ENCODE measurements at places on chromosomes 1 and 21. TPM values are rescaled to one million over a fixed set of nuclear protein-coding genes. Genes with fewer than 3 reads are reported as not detected.

DNA sequence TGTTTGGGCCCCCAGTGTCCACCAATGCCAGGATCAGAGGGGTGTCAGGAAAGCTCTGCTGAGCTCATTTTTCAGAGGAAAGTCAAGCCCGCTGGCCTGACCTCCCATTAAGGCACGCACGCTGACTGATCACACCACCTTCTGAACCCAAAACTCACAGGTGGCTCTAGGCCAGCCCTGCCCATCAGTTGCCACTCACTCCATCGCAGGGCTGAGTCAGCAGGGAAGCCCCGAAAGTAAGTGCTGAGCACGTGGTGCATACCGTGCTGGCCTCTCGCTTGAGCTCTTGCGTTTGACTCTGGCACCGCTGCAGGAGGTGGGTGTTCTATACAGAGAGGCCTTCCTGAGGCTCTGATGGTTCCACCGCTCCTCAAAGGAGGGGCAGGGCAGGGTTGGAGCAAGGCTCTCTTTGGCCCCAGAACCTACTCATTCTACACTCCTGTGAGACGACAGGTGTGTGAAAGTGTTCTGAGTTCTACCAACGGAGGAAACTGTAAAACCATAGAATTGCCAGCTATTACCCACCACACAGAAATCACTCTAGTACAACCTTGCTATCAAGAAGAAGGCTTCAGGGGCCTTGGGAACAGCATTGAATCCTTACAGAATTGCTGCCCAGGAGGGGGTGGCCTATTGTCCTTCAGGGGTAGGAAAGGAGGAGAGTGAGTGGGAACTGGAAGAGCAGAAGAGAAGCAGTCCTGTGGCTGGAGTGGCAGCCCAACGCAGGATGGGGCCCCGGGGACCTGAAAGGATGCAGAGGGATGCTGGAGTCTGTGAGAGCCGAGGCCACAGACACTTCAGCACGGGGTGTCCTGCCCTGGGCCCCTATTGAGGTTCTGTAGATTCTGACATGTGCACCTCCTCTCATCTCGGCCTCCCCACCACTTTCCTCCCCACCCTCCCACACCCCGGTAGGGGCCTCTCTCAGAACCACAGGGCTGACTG, 214.7 kb upstream of the EDN2 start:
- H3K27ac ChIP-seq = no peak overlapping the region
- peak; percentile 62 for DNase-seq
- no peaks in the 10 kb centered on the region for H3K4me1 ChIP-seq
- no peaks in the 10 kb centered on the region for H3K27me3 ChIP-seq
- no peaks in the 10 kb centered on the region for H3K36me3 ChIP-seq

GRCh38 chr1:187413405-187414169, 584.8 kb downstream of the PLA2G4A start:
- no peak overlapping the region for H3K4me3 ChIP-seq
- H3K27me3 ChIP-seq = no peaks in the 10 kb centered on the region
- peaks cover 5% of the 10 kb centered on the region for H3K4me1 ChIP-seq
- no peaks in the 10 kb centered on the region for H3K36me3 ChIP-seq
- DNase-seq = peak; percentile 34
- no peak overlapping the region for H3K27ac ChIP-seq

- peak; percentile 88 for DNase-seq
- no peaks in the 10 kb centered on the region for H3K36me3 ChIP-seq
- no peak overlapping the region for H3K4me3 ChIP-seq
- no peaks in the 10 kb centered on the region for H3K27me3 ChIP-seq
Measured at GRCh38 chr1:209398313-209398991, 185.1 kb upstream of the CAMK1G start.

OR6K3 gene
- total RNA-seq = not detected

- H3K27ac ChIP-seq = no peak overlapping the region
- no peaks in the 10 kb centered on the region for H3K4me1 ChIP-seq
- peaks cover 85% of the 10 kb centered on the region for H3K27me3 ChIP-seq
- no peaks in the 10 kb centered on the region for H3K36me3 ChIP-seq
- no peak overlapping the region for H3K4me3 ChIP-seq
Measured at GRCh38 chr1:44407430-44408211, 2.6 kb downstream of the RNF220 start.

TTLL10 gene
- total RNA-seq = not detected

C1orf94 gene
- not detected for total RNA-seq

EPS8L3 gene
- total RNA-seq = not detected

DNA sequence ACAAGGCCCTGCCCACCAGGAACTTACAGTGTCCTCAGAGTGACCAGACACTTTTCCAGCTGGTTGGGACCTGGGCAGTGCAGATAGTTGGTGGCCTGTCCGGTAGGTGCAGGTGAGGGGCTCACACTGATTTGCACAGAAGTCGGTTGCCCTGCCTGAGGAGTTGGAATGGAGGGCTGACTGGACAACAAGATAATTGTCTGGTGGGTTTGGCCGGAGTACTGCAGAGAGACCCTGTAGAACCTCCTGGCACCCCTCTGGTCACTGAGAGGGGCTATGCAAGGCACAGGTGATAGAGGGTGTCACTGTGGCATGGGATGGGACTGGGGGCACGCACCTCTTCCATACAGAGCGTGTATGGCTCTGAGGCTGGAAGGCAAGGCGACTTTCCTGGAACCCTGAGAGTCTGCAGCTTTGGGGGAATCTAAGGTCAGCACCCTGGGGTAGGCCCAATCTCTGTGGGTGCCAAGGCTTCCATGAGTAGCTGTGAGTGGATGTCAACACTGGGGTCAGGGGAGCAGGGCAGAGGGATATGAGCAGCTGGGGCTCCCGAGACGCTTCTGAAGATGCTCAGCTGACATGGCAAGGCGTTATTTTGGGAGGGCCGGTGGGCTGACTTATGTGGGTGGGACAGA, 7.6 kb upstream of the PLA2G2D start:
- H3K27ac ChIP-seq = no peak overlapping the region
- DNase-seq = no peak
- no peaks in the 10 kb centered on the region for H3K4me1 ChIP-seq
- H3K27me3 ChIP-seq = peaks cover 2% of the 10 kb centered on the region
- no peak overlapping the region for H3K4me3 ChIP-seq

SRRM1 gene
- total RNA-seq = 24.2 TPM

TMPRSS15 gene
- total RNA-seq = not detected

DNA sequence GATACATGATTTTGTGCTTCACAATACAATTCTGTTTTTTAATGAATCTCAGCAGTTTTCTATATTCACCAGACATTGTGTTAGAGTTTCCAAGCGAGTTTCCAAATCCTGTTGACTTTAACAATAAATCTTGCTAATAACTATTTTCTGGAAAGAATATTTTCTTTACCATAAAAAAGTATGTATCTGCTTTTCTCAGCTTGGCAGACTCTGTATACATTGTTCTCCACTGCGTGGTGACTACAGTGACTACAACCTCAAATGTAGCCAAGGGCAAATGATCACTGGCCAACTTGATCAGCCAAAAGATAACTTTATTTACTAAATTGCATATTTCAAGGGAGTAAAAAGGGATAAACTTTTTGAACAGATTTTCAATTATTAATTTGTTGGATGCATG, 325.9 kb upstream of the ADAMTS5 start:
- no peaks in the 10 kb centered on the region for H3K4me1 ChIP-seq
- DNase-seq = no peak
- H3K4me3 ChIP-seq = no peak overlapping the region
- H3K27me3 ChIP-seq = no peaks in the 10 kb centered on the region

DNA sequence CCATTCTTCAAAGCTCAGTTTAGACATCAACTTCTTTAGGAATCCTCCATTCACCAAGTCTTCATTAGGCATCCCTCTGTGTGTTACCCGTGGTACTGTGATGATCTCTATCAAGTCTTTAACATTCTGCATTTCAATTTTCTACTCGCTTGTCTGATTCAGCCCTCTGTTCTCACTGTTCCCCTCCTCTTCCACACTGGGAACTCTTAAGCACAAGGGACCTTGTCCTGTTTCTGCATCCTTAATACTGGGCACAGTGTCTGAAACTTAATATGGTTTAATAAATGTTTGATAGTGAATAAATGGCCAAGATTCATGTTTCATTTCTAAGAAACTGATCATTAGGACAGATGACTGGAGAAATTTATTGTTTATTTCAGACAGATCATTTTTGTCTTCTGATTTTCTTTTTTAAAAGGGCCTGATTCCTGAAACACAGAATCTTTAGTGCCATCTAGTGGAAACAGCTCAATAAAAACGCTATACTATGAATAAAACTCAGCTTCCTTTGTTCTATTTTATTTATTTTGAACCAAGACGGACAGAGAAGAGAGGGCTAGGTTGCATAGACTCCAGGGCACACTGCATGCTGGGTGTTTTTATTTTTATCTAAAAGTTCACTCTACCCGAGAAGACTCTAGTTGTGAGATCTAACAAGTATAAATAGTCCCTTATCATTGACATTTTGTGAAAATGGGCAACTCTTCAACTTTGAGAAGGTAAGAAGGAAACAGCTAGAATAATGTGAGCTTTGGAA, 7.0 kb upstream of the TRIM45 start:
- no peak overlapping the region for H3K27ac ChIP-seq
- DNase-seq = peak; percentile 69
- H3K27me3 ChIP-seq = peaks cover 3% of the 10 kb centered on the region
- no peaks in the 10 kb centered on the region for H3K36me3 ChIP-seq
- no peak overlapping the region for H3K4me3 ChIP-seq
- 0 out of 2 replicates have a peak, but pooled peaks cover 2% of the 10 kb centered on the region for H3K4me1 ChIP-seq

AZIN2 gene
- total RNA-seq = 2.2 TPM

DNA sequence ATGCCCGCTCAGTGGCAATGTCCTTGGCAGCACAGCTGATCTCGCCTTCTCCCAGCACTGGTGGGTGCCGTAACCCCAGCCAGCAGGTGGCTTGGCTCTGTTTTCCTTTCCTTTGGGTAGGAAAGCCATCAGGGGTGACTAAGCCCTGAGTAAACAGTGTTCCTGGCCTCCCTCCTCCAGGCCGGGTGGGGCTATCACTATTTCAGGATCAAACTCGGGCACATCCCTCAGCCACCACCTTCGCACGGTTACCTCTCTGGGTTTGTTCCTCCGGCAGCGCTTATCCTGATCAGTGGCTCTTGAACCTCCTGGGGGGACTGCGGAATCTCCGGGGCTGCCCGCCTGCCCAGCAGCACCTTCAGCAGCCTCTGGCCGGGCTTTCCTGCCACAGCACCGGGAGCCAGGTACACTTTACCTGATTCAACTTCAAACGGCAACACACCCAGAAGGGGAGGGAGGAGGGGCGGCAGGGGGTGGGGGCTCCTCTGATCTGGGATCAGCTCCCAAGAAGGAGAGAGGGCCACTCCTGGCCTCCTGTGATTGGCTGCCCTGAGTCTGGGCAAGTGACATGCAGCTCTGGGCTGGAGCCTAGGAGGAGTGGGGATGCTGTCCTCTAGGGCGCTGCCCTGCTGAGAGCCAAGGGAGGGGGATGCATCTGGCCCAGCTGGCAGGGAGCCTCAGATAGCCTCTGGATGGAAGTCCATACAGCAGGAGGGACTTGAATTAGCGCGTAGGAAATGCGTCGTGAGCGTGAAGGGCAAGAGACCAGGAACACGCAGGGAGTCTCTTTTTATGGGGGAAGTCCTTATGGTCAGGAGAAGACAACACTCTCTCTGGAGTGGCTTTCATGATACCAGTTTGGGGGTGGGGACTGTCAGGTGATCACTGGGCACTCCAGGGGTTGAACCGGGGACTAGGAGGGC, at the start of gene ASCL5:
Gene ASCL5, minus strand, starts transcription at position 353 of the 923 bp plus-strand sequence. CDS start 11,812 bp downstream, outside the sequence.
- H3K4me1 ChIP-seq = peaks cover 2% of the 10 kb centered on the region
- no peak within 1 kb of the TSS for H3K4me3 ChIP-seq
- H3K36me3 ChIP-seq = no peaks in the 10 kb centered on the region
- H3K27ac ChIP-seq = no peak within 1 kb of the TSS

ACOT11 gene
- total RNA-seq = 2.5 TPM

DNA sequence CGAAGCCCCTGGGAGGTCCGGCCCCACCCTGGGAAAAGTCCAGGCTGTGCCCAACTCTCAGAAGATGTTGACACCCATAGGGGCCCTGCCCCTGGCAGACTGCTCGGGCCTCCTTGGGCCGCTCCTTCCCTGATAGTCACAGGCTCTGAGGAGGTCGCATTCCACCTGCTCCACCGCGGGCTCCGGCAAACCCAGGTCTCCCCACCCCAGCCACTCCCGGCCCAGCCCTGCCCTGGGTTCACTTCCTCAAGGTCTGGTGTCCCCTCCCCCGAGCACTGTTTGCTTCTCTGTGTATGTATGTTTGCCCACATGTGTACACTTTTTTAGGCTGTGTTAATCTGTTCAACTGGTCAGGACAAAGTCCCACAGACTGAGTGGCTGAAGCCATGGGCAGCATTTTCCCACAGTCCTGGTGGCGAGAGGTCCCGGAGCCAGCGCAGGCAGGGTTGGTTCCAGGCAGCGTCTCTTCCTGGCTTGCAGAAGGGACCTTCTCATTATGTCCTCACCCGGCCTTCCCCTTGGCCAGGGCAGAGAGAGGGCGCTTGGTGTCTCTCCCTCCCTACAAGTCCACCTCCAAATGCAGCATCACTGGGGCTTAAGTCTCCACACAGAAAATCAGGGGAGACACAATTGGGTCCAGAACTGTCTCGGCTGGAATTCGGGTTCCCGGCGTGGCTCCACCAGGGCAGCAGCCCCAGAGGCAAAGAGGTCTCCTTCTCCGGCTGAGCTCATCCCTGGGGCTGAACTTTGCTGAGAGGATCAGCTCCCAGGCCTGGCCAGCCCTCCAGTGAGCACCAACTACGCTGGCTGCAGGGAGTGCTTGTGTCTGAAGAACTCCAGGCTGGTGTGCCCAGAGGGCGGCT, 10.5 kb upstream of the PRXL2B start:
- no peak for DNase-seq
- H3K4me1 ChIP-seq = no peaks in the 10 kb centered on the region
- no peak overlapping the region for H3K27ac ChIP-seq
- H3K27me3 ChIP-seq = peaks cover 26% of the 10 kb centered on the region
- no peak overlapping the region for H3K4me3 ChIP-seq
- H3K36me3 ChIP-seq = no peaks in the 10 kb centered on the region

DNA sequence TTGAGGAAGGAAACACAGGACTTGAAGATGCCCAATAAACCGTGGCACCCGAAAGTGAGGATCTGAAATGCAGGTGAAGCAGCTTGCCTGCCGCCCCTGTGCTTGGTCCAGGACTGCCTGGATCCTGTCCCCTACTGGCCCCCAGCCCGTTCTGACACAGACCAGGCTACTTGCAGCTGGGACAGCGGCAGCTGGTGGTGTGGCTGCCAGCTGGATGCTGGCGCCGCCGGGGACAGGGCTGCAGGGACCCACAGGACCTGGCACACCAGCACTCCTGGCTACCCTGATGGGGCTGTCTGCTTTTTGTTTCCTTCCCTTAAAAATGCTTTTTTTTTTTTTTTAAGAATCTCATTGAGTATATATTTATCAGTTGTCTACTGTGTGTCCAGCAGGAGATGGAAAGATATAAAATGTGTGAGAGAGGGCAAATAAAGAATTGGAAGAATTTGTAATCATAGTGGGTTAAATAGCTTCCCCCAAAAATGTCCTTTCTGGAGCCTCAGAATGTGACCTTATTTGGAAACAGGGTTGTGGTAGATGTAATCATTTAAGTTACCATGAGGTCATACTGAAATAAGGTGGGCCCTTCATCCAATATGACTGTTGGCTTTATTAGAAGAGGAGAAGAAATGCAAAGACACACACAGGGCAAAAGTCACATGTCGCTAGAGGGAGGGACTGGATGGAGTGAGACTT, 165.6 kb downstream of the DSCAM start:
- no peak overlapping the region for H3K27ac ChIP-seq
- no peak for DNase-seq
- H3K36me3 ChIP-seq = no peaks in the 10 kb centered on the region
- H3K27me3 ChIP-seq = no peaks in the 10 kb centered on the region

TMEM50B gene
- total RNA-seq = 21.4 TPM

CAPZB gene
- total RNA-seq = 180 TPM
